H1 (cell line): ENCODE measurements at places on chromosomes 16 and 17. TPM values are rescaled to one million over a fixed set of nuclear protein-coding genes. Genes with fewer than 3 reads are reported as not detected.

GRCh38 chr16:15618392-15618791, 24.6 kb downstream of the MARF1 start:
- no peak for DNase-seq

DNA sequence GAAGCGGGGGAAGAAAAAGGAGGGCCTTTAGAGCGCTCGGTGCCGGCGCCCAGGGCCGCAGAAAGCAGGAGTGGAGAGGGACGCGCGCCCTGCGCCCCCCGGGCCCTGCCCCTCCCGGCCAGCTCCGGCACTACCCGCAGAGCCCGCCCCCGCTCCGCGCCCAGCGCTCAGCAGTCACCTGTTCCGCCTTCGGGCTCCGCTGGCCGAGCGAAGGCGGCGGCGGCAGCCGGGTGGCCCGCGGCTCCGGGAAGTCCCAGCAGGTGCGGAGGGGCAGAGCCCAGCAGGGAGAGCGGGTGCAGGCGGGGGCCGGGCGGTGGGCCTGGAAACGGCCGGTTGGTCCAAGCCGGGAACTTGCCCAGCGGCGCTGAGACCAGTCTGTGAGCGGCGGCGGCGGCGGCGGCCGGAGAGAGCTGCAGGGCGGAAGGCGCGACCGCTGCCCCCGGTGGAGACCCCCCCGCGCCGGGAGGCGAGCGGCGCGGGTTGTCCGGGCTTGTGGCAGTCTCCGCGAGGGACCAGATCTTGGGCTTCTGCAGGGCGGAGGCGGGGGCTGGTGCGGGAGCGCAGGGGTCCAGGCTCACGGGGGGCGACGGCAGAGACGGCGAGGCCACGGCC, 2.2 kb downstream of the IRX3 start:
- DNase-seq, result no peak

CPHXL2 gene
- not detected in 2 replicates for total RNA-seq

DNA sequence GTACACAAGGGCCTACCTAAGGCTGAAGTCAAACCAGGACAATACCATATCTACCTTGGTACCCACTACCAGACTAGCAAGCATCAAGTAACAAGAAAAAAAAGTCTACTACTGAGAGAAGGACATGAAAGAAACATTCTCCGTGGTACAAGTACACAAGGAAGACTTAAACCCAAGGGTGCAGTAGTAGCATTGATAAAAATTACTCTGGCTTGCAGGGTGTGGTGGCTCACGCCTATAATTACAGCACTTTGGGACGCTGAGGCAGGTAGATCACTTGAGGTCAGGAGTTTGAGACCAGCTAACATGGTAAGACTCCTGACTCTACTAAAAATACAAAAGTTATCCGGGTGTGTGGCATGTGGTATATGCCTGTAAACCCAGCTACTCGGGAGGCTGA, 386.5 kb upstream of the PMFBP1 start:
- no peak for DNase-seq

GRCh38 chr17:680529-680928, 34.1 kb downstream of the VPS53 start:
- DNase-seq, result no peak

GRCh38 chr16:56625943-56626654, 518 bp downstream of the MT1E start:
- DNase-seq, result no peak

MYOCD gene
- 4.7 and 4.9 TPM in 2 replicates for total RNA-seq

DNA sequence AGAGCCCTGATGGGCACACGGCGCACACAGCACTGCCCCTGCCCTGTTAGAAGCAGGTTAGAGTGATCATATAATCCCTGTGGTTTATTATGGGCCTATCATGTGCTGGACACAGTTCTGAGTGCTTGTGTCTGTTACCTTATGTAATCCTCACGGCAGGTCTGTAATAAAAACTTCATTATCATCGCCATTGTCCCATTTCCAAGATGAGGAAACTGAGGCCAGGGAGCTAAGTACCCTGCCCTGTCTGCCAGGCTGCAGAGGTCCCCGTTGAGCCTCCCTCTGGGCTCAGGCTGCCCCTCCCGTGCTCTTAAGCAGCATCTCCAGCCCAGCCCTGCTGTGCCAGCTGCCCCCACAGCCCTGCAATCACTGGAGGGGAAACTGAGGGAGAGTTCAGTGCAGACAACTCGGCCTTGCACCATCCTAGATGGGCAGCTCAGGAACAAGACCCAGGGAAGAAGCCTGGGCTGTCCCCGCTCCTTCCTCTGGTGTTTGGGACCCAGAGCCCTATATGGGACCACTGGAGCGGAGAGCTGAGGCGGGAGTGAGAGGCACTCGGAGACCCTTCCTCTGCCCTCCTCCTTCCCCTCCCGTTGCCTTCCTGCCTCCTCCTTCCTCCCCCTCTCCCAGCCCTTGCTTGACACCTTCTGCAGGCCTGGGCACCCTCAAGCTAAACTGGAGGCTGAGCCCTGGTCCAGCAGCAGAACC, 42.0 kb downstream of the WNT3 start:
- DNase-seq, result no peak

AANAT gene
- total RNA-seq, result not detected in 2 replicates
